Stimulated activated CD8-positive, alpha-beta memory T cell treated with anti-CD3 and anti-CD28 coated beads, Interleukin-15, amount 100 ng/mL, for 48 hours (primary cell): ENCODE measurements at places on chromosomes 16 and 17.
A peak's percentile ranks its signal among the peaks of the same experiment; 100 is the strongest.

GRCh38 chr17:40824015-40824832, 1.8 kb upstream of the KRT10 start:
- DNase-seq: no peak

- no peak for DNase-seq
Observed at GRCh38 chr17:47286198-47286914, 32.7 kb downstream of the ITGB3 start.

GRCh38 chr16:56317998-56318826, 107.1 kb downstream of the AMFR start:
- DNase-seq: peak; percentile 57

- DNase-seq: no peak
Observed at GRCh38 chr16:46620266-46621005, 743 bp downstream of the SHCBP1 start.
